NCI-H1417 treated with DMSO at 0.1 percent for 48 hours (cell line): ENCODE measurements at places on chromosomes 11 and 22.
A peak's percentile ranks its signal among the peaks of the same experiment; 100 is the strongest.

GRCh38 chr11:112652786-112653390 lies 308.3 kb upstream of the NCAM1 start:
- no peak for DNase-seq

DNA sequence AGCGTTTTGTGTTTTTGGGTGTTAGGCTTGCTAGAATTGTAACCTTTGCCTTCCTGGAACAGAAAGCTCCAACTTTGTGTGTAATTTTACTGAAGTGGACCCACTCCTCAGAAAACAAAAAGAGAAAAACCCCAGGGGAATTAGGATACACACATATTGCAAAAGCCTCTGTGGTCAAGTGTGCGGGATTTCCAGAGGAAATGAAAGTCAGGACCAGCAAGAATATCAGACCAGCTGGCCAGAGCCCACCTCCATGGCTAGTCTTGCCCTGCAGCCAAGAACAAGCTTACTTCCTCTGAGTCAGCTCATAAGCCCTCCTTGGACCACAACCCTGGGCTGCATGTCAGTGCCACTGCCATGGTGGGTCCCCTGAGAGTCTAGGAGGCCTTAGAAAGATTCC lies 37.0 kb upstream of the FTH1 start:
- no peak for DNase-seq

GRCh38 chr11:13343067-13343466 lies 65.5 kb downstream of the BMAL1 start:
- no peak for DNase-seq

DNA sequence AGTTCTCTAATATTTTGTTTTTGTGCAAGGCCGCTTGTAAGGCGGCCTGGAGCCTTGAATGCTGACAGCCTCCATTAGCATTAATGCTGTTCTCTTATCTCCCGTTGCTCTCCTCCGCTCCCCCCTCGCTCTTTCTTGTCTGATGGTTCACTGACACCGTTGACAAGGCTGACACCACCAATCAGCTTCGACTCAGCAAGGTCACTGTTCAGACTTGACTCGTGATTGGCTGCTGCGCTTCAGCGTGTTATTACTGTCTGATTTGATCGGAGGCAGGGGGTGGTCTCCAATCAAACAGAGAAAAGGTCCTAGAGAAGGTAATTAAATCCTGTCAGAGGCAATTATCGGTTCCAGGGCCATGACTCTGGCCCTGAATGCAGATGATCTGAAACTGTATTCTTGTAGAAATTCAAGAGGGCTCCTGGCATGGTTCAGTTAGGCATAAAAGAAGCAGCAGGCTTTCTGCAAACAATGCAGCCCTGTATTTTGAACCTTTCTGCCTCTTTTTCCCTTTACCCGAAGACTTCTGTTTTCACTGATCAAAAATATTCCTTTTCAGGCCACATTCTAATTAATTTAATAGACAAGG lies 49.3 kb upstream of the MPPED2 start:
- DNase-seq = no peak

- no peak for DNase-seq
These were observed 173.3 kb downstream of the TBC1D22A start for GRCh38 chr22:46935506-46936377.

- no peak for DNase-seq
These were observed 37.0 kb downstream of the TSKU start for GRCh38 chr11:76820184-76820566.

- DNase-seq = no peak
These were observed 1.1 kb upstream of the CBL start for GRCh38 chr11:119205080-119205479.

GRCh38 chr22:37747080-37747714 lies 50.3 kb downstream of the TRIOBP start:
- no peak for DNase-seq

DNA sequence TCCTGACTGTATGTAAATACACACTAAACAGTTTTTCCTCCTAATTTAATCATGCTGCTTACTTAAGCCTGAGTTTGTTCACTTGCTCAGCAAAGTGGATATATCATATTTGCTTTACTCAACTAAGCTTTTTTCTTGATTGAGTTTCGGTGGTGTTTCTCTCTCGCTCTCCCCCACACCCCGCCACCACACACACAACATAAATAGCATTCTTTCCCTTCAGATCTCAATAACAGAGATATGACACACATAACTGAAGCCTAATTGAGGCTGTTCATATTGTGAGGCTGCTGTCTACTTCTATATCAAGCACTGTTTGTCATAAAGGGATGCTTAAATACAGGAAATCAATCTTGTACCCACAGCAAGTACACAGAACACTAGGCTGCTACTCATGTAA lies 364.9 kb downstream of the FAT3 start:
- DNase-seq = no peak

DNA sequence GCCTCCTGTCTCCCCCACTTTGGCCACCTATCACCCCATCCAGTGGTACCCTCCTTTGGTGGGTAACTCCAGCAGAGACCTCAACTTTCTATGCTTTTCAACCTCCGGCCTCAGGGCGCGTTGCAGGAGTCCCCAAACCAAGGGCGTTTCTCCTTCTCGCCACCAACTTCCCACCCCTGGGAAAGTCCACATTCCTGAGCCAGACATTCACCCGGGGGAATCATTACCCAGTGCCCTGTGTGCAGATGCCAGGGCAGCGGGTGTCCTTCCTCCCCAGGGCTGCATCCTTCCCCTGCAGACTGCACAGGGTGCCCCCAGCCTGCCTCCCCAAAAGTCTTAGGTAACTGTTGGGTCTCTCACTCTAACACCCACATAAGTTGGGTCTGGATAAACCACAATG lies 26.4 kb downstream of the MYEOV start:
- no peak for DNase-seq

GRCh38 chr11:85828640-85828978 lies 17.7 kb upstream of the SYTL2 start:
- DNase-seq = no peak

- DNase-seq = no peak
These were observed 8.3 kb upstream of the CD81 start for GRCh38 chr11:2368851-2369180.

DNA sequence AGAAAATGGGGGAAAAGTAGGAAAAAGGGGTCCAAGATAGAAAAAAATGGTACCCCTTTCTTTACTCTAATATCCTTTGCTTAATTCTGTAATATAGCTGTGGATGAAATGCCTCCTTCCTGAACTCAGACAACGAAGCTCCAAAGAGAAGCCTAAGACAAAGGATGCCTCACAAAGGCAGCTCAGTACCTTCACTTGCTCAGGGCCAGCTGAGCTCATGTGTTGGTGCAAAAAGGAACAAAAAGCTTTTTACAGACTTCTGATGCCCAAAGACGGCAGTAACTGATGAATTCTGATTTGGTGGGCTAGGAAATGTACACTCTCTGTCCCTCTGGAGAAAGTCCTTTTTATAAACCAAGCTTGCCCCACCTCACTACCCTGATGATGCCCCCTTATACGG lies 77.5 kb downstream of the DENND5A start:
- no peak for DNase-seq

GRCh38 chr22:38177926-38178604 lies 3.6 kb downstream of the PLA2G6 start:
- DNase-seq = no peak

DNA sequence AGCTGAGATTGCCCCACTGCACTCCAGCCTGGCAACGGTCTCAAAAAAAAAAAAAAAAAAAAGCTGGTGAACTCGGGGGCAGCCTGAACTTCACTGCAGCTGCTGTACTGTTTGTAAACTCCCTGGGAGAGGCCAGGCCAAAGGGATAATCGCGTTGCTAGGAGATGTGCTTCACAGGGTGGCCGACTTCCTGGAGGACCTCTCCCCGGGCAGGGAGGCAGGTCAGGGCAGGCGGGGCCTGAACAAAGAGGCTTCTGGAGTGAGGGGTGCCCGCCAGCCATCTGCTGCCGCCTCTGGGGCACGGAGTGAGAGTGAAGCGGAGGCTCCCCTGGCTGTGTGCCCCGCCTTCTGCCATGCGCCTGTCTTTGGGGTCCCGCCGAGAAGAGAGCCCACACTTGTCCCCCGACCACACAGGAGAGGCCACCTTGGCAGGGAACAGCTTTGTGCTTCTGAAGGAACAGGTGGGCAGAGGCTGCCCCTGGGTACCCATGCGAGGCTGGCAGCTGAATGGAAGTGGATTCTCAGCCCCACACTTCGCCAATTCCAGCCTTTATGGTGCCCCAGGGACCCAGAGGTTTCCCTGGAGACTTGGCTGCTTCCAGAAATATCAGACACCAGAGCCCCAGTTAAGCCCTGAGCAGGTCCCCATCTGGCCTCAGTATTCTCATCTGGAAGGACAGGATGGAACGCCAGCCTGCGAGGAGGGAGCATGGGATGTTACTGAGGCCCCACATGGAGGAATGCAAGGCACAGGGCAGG lies 29.6 kb downstream of the TMEM184B start:
- peak; percentile 84 for DNase-seq

DNA sequence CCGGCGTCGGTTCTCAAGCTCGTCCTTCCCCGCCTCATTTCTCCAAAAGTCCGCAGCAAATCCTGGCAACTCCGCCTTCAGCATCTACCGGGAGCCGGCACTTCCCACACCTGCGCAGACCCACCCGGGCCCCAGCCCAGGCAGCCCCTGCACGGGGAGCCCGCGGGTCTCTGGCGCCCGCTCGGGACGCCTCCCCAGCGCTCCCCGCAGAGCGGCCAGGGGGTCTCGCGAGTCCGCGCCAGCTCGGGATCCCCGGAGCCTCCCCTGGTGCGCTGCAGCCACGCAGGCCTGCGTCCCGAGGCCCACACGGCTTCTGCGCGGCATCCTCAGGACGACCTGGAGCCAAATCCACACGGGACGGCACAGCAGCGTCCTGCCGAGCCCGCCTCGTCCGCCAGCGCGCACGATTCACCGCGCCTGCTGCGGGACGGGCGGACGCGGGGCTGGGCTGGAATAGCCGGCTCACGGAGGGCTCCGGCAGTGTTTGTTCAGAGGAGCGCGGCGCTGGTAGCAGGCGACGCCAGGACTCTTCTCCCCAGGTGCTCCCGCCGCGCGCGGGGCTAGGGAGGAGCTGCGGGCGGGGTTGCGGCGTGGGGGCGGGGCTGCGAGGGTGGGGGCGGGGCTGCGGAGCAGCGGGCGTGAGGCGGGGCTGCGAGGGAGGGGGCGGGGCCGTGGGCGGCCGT lies 816 bp upstream of the PHRF1 start:
- DNase-seq = no peak

DNA sequence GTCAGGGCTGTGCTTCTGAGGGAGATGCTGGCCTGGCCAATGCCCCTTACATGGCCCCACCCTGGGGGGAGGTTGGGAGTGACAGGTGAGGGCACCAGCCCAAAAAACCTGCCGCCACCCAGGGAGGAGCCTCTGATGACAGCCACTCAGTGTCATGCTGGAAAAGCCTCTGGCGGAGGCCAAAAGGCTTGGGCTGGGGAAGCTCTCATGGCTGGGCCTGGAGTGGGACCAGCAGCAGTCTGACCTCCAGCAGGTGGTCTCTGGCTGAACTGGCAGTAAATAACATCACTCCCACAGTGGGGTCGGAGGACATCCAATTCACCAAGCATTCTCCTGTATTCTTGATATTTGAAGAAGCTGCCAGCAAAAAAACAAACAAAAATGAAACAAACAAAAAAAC lies 20.1 kb downstream of the FGF3 start:
- DNase-seq = no peak

GRCh38 chr22:42884616-42885375 lies 27.7 kb upstream of the ARFGAP3 start:
- no peak for DNase-seq

GRCh38 chr11:120001178-120002090 lies 136.5 kb downstream of the TRIM29 start:
- DNase-seq = peak; percentile 84

- no peak for DNase-seq
These were observed 5.3 kb downstream of the TUBA8 start for GRCh38 chr22:18115906-18116371.

DNA sequence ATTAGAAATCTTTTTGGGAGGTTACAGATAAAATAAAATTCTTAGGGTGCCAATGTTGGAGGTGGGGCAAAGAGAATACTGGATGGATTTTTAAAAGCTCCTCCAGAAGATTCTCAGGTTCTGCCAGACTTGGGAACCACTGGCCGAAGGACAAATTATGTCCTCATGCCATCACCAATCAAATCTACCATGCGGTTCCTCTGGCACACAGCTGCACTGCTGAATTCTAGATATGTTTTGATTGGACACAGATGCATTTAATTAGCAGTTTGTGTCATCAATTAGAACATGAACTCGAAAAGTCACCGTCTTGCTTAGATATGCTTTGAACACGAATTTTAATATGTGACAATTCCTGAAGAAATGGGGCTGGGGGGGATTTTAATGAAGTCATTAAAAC lies 1269.2 kb downstream of the LRRC4C start:
- DNase-seq = no peak

GRCh38 chr11:130527636-130528297 lies 79.3 kb downstream of the ADAMTS15 start:
- no peak for DNase-seq
